Stimulated activated CD8-positive, alpha-beta memory T cell treated with anti-CD3 and anti-CD28 coated beads, Interleukin-15, amount 100 ng/mL, for 1 hour (primary cell): ENCODE measurements at places on chromosomes 12 and 14.

DNA sequence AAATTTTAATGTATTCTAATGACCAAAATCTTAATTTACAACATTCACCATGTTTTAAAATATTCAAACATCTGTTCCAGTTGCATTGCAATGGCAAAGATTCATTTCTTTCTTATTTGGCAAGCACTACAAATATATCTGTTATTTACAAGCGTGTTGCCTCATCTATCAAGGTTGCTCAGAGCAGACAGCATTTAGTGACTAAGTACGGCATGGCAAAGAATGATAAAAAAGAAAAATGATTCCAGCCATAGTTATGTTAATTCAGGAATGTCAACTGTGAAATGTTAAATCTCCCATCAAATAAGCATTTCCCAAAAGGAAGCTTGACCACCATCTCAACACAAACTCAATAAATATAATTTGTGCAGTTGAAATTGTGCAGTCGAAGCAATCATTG is 312.1 kb downstream of the SEC23A start:
- DNase-seq: no peak

- DNase-seq: no peak
Observed at GRCh38 chr14:38001501-38001900, 206.2 kb upstream of the SSTR1 start.

- no peak for DNase-seq
Observed at GRCh38 chr12:106074706-106075392, 63.9 kb downstream of the NUAK1 start.

GRCh38 chr14:37369425-37369824 is 171.7 kb downstream of the MIPOL1 start:
- DNase-seq: no peak
